ENCODE measurements at places on chromosomes 3 and 15.
A peak's percentile ranks its signal among the peaks of the same experiment; 100 is the strongest.

DNA sequence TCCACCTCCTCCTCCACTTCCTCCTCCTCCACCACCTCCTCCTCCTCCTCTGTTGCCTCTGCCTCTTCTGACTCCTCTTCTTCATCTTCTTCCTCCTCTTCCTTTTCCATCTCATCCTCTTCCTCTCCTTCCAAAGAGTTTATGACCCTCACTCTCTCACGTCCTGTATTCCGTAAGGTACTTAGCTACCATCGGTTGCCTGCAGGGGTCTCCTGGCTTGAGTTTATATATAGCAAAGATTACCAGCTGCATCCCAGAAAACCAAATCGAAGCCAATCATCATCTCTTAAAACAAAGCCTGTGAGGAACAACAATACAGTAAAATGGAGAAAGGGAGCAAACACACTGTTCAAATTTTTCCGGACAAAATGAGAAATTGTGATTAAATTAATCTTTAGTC is 317.4 kb downstream of the C3orf38 start:
- no peak for DNase-seq

GRCh38 chr3:120642368-120642948 is 39.6 kb downstream of the HGD start:
- no peak for DNase-seq

GRCh38 chr3:57982561-57983243 is 25.5 kb upstream of the FLNB start:
- DNase-seq: no peak

GRCh38 chr3:138889792-138890191 is 55.1 kb upstream of the PIK3CB start:
- DNase-seq: no peak

- DNase-seq: no peak
Measured at GRCh38 chr3:14820156-14820555, 1.4 kb downstream of the FGD5 start.

DNA sequence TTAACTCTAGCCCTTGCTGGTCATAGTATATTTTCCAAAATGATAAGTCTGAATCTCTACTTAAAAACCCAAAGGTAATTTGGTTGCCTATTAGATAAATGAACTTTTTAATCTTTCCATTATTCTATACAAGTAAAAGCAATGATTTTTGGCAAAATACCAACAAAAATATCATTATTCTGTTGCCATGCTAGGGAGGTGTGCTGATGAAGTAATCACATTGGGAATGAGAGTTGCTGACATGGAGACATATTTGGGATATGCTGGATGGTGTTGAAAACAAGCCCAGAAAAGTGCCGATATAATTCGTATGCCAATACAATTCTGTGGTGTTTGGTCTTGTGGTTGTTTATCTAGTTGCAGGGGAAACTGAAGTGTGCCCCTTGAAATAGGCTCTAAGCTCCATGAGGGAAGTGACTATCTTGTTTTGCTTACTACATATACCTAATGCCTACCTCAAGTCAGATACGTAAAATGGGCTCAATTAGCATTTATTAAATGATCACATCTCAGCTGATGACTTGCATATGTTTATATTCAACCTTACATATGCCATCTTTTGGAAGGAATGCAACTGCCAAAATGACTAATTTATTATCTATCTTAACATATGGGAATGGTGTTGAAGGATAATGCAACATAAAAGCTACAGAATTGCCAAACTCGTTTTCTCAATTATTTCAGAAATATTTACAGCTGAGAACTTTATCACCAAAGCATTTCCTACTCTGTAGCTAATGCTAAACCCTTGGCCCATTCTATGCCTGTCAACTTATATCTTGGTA is 5.8 kb downstream of the TOPBP1 start:
- no peak for DNase-seq

GRCh38 chr3:127541320-127541719 is 49.2 kb downstream of the TPRA1 start:
- DNase-seq: no peak

- no peak for DNase-seq
Measured at GRCh38 chr3:165343185-165343584, 147.0 kb upstream of the SLITRK3 start.

DNA sequence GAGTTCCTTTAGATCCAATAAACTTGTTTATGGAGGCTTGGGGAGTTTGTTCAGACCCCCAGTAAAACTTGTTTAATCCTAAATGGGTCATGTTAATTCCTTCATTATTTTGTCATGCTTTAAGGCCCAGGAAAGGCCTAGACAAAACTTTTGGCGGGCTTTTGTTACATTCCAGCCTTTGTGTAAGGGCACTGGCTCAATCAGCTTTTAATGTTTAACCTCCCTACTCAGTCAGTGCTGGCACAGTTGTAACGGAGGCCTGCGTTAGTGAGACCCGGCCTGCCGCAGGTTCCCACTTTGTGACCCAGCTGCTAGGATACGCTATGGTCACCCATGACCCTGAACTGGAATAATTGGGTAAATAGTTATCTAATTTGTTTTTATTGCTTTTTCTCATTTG is 59.2 kb downstream of the OXSM start:
- no peak for DNase-seq

GRCh38 chr3:67376416-67376815 is 278.0 kb downstream of the SUCLG2 start:
- no peak for DNase-seq

DNA sequence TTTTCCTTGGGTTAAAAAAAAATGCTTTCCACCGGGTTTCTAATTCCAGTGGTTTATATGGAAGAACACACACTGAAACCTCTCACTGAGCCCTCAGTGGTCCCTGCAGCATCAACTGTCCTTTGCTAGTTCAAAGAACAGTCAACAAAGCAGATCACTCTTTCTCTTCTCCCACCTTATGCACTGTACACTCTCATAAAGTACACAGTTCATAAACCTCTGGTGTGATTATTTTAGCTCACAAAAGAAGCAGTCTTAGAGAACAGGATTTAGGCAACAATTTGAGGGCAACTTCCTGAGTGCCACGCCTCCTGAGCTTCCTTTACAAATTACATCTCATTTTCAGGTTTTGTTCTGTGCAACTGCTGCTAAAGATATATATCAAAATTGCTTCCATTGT is 728.4 kb upstream of the GOLIM4 start:
- DNase-seq: no peak

DNA sequence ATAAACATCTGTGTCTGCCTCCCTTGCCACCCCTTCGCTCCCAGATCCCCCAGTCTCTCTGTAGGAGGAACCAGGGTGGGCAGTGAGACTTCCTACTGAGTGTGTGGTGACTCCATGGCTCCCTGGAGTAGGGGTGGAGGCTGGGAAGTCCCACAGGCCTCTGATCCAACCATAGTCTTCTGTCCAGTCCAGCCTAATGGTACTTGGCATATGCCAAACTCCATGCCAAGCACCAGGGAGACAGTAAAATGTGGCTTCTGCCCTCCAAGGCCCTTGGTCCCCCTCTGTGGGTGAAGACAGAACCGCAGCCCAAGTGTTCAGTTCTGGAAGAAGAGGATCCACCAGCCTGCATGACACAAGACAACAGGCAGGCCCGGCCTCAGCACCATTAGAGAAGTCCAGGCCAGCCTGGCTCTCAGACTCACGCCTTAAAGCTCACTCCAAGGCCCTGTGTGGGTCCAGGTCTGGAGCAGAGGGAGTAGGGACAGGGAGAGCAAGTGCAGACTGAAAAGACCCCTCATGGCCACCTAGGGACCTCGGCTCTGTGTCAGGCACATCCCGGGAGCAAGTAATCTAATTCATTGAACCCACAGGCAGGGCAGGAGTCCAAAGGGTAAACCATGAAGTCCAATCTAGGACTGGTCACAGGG is 112.7 kb downstream of the ETFA start:
- DNase-seq: no peak

GRCh38 chr3:167493244-167493643 is 19.4 kb upstream of the SERPINI2 start:
- no peak for DNase-seq

DNA sequence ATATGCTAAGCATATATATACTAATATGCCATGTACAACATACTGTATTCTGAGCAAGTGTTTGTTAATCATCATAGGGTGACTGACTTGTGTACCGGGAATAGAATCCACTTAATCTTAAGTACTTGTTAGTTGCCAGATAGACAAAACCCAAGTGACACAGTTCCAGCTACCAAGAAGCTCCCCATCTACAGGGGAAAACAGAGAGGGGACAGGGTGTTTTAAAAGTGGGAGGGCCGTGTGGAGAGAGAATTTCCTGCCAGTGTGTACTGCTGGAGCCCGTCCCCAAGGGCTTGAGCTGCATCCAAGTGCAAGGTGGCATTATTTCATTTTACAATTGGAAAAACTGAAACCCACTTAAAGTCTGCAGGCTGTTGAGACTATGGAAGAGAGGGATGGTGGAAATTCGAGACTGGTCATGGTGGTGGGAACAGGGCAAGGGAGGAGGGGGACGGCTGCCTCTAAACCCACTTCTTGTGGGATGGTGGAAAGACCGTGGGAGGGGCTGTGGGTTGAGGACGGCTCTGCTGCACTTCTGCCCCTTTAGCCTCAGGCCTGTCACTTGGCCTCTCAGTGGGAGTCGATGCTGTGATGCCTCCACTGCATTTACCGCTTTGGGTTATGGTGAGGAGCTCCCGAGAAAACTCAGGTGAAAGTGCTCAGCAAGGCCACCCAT is 310.6 kb upstream of the LRRFIP2 start:
- no peak for DNase-seq

- DNase-seq: peak; percentile 84
Measured at GRCh38 chr15:58369261-58369701, 62.5 kb upstream of the LIPC start.

DNA sequence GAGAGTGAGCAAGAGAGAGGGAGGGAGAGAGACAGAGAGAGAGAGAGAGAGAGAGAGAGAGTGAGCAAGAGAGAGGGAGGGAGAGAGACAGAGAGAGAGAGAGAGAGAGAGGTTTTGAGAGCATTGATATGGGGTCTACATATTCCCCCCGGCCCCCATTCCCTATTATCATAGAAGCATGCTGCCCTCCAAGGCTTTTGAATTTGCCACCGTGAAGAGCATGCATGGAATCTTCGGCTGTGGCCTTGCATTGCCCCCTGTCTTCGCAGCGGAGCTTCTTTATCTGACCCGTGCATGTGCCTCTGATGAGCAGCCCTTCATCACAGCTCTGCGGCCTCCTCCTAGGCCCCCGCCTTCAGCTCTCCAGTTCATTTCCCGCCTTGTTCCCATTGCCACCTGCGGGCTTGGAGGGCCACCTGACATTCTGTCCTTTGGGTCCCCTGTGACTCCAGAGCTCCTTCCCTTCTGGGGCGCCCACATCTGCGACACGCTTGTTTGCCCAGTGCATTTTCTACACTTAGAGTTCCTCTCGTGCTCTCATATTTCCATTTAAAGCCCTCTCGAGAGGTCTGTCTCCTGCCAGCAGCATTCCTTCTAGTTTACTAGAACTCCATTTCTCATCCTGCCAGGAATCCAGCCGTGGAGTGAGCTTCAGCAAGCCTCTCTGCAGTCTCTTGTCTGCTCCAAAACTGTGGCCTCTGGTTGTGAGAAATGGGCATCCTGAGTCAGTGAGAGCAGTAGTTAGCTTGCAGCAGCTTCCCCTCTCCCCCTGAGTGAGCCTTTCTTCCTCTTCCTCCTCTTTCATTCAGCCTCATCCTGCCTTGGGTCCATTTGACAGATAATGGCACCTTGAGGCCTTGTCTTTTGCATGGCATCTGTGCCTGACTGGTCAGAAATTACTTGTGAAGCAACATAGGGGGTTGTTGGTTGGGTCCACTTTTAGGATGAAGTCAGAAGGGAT is 25.3 kb downstream of the LPP start:
- no peak for DNase-seq

- no peak for DNase-seq
Measured at GRCh38 chr3:15331606-15332404, 581 bp downstream of the SH3BP5 start.

DNA sequence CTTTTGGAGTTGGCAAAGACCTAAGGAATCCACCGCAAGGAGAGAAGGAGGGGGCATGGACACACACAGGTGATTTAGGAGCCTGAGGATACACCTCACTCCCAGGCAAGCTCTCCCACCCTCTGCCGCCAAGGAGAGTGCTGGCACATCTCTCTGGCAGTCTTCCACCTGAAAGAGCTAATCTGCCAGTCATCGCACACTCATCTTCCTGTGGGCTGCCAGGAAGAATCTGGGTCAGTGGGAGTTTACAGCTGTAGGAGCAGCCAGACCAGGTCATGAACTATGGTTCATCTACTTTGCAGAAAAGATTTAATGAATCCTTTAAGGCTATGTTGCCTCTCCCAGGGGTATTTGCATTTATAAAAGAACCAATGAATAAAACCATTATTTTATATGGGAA is 170.6 kb upstream of the TSC22D2 start:
- DNase-seq: no peak

DNA sequence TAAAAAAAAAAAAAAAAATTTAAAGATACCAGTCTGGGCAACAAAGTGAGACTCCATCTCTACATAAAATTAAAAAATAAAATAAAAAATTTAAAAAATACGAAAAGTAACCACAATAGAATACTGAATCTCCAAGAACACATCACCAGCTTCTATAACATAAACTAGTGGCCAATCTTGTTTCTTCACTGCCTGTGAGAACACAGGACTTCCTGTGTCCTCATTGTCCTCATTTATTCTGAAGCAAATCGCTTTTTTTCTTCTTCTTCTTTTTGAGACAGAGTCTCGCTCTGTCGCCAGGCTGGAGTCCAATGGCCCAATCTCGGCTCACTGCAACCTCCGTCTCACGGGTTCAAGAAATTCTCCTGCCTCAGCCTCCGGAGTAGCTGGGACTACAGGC is 28.6 kb upstream of the RAB7A start:
- no peak for DNase-seq
